ENCODE measurements at places on chromosomes 16 and 17.

- DNase-seq: peak; percentile 12
These were observed 18.6 kb upstream of the CLTC start for GRCh38 chr17:59601130-59601529.

DNA sequence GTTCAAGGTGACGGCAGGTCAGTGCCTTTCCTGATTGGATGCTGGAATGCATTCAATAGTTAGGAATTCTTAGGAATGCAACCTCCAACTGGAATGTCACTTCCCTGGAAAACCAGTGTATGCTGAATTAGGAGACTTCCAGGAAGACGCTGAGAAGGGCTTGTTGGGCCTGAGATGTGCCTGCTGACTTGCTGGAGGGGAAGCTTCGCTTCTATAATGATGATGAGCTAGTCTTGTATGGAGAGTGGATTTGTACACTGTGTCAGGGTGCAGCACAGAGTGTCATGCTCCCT is 45.6 kb downstream of the SMPD3 start:
- no peak for DNase-seq

- no peak for DNase-seq
These were observed 4.4 kb upstream of the CSNK1D start for GRCh38 chr17:82277851-82278250.

GRCh38 chr16:66568355-66568754 is 2.1 kb downstream of the CMTM1 start:
- no peak for DNase-seq

DNA sequence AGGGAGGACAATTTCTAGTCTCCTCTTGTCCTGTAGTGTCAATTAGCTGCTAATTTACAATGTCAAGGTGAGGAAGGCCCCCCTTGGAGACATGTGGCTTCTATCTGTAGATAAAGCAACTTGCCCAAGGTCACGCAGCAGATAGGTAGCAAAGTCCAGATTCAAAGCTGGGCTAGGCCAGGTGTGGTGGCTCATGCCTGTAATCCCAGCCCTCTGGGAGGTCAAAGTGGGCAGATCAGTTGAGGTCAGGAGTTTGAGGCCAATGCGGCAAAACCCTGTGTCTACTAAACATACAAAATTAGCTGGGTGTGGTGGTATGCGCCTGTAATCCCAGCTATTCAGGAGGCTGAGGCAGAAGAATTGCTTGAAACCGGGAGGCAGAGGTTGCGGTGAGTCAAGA is 11.1 kb downstream of the TRPV3 start:
- no peak for DNase-seq

DNA sequence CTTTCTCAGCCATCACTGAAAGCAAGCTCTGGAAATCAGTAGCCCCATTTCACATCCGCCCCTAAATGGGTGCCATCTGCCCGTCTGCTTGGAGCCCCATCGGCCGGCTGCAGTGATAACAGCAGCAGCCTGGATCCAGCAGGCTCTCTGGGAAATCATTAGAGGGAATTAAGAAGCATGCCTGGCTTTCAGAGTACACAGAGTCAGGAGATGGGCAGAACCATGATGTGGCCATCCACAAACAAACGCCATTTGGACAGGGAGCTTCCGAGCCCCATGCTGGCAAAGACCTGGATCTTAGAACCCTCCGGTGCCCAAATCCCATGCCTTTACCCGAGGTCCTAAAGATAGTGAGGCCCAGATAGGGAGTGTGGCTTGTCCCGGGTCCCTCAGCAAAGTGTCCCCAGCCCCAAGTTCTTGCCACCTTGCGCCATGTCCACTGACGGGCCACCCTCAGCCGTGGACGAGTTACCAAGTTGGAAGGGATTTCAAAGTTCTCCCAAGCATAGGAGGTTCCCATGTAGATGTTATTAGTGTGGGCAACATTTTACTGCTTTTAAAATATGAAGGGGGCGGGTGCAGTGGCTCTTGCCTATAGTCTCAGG is 1.0 kb upstream of the LITAF start:
- no peak for DNase-seq

DNA sequence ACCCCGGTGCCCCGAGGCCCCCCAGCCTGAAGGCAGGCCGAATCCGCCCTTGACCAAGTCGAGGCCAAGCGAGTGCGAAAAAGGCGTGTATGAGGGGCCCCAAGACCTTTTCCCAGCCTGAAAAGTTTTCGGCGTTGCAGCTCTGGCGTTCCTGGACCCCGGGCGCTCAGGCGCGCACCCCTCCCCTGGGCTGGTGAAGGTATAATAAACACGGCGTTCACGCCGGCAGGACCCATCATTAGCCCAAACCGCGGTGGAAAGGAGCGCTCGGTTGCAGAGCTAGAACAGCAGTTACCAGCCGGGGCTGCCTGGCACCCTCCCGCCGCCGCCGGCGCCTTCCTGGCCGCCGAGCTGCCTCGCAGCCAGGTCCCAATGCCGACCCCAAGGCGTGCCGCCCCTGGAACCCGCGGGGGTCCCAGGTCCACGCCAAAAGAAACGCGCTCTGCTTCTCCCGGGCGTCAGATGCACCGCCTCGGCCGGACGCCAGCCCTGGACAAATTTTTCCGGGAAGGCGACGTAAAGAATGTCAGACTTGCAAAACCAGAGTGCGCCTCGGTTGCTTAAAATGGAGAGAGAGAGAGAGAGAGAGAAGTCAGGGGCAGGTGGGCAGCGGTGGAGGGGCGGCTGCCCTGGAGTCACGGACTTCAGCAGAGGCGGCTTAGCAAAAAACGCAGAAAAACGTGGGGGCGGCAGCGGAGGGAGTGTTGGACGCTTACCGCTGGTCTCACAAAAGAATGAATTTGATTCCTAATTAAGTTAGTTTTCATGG is 11.5 kb upstream of the FOXF1 start:
- DNase-seq: no peak

DNA sequence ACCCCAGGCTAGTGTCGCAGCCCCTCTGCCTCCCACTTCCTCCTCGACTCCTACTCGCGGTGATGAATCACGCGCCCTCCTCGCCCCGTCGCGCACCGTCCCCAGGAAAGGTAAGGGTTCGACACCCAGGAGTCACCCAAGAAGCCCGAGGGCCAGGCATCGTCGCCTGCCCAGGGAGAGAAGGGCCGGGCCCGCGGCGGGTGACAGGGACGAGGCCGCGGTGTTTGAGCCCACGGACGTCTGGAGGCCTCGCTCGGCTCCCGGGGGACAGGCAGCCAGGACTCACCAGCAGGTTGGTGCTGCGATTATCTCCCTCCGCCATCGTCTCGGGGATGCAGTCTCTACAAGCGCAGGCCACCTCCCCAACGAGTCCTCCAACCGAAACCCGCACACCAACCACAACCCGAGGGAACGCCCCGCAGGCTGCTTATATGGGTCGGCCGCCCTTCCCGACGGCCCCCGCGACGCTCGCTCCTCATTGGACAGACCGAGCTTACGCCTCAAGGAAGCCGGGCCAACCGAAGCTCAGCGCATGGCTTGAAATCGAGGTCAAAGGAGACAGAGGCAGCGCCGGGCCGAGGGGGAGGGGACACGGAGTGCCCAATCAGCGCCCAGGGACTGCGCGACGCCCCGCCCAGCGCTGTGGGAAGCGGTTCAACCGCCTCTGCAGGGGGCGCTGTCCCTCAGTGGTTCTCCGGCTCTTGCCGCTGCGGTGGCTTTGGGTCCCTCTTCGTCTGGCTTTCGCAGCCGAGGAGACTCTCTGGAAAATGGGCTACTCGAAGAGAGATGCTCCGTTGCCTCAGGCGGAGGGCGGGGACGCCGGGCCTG is at the start of gene ARL6IP1:
ARL6IP1 (minus strand) TSS at position 405 of the 828 bp plus-strand sequence; CDS start at position 322, 83 bp downstream.
- DNase-seq: peak; percentile 99

- no peak for DNase-seq
These were observed 138.2 kb upstream of the COX10 start for GRCh38 chr17:13931111-13931526.

DNA sequence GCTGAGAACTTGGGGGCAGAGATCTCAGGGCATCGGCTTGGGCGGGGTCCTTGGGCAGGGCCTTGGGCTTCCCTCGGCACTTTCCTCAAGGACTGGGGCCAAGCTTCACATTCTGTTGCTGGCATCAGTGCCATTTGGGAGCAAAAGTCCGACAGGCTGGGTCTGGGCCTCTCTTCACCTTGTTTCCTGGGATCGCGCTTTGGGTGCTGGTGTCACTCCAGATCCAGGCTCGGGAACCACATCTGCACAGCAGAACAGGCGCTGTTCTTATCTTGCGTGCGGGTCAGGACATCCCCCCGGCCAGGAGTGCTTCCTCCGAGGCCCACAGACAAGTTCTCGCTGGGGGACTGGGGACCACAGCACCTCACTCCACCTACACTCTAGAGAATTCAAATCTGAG is 31.1 kb upstream of the CDH15 start:
- no peak for DNase-seq

GRCh38 chr17:9862220-9862619 is 36.5 kb downstream of the GLP2R start:
- DNase-seq: no peak

DNA sequence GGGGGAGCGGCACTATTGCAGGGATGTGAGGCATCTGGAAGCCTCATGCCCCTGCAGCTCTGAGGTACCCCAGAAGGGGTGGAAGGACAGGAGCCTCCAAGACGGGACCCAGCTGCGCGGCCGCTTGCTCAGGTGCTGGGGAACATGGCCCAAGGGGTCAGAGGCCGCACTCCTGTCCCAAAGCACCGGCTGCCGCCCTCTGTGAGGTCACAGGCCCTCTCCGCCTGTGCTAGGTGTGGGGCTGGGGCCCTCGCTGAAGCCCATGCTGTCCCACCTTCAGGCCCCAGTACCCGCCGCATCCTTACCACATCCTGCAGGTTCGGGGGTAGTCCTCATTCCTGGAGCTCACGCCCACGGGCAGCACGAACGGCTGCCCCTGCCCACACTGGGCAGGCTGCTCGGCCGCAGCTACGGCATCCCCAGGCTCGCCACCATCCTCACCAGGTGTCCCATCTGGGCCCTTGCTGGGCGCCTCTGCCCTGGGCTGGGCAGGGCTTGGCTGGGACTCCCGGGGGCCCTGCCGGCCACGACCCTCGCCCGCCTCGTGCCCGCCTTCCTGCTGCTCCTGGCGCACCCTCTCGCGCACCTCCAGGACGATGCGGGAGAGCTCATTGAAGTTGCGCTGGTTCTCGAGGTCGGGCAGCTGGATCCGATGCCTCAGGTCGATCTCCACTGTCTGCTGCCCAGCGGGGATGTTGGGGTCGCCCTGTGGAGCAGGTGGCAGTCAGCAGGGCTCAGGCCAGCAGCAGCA is 16.6 kb upstream of the C16orf95 start:
- no peak for DNase-seq

GRCh38 chr17:63405741-63406261 is 40.3 kb downstream of the CYB561 start:
- DNase-seq: no peak

GRCh38 chr16:22815863-22816262 is 1.9 kb downstream of the HS3ST2 start:
- no peak for DNase-seq

DNA sequence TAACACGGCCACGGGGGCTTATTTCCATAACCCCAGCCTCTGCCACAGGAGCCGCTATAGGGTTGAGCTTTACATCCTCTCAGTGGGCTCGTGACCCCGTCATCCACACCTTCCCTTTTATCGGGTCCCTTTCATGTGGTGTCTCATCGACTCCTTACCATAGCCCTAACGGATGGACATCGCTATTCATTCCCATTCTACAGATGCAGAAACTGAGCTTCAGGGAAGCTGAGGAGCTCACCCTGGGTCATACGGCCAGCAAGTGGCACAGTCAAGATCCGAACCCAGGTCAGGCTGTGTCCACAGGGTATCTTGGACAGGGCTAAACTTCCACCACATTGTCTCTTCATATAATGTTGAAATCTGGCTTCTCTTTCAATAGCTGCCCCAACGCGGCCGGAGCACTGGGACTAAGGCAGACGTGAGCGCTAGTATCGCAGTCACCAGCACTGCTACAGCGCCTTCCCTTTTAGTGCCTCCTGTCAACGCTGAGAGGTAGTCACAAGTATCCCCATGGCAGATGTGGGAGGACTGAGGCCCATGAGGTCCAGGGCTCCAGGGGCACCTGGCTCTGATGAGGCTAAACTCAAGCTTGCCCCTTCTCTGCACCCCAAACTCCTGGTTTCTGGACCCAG is 50.8 kb downstream of the SOCS1 start:
- no peak for DNase-seq

- no peak for DNase-seq
These were observed 294.5 kb downstream of the FOXL1 start for GRCh38 chr16:86872833-86873232.

GRCh38 chr16:29158785-29159184 is 173.9 kb downstream of the LAT start:
- DNase-seq: no peak

- no peak for DNase-seq
These were observed 299.2 kb downstream of the TOX3 start for GRCh38 chr16:52247737-52248136.

DNA sequence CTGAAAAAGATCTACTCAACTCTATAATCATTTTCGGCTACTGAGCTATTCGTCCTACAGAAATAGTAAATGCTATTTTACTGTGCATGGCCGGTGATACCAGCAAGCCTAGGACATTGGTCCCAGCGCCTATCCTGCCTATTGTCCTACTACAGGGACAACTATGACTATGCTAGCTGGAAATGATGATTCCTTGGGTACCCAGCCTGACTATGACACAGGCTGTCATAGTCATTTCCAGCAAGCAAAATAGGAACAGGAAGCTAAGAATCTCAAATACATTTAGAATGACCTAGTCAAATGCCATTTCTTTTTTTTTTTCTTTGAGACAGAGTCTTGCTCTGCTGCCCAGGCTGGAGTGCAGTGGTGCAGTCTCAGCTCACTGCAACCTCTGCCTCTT is 33.7 kb upstream of the HSBP1 start:
- no peak for DNase-seq

- no peak for DNase-seq
These were observed 719.7 kb upstream of the CDH8 start for GRCh38 chr16:62755938-62756337.

- no peak for DNase-seq
These were observed 446.0 kb upstream of the GOT2 start for GRCh38 chr16:59180083-59180476.

DNA sequence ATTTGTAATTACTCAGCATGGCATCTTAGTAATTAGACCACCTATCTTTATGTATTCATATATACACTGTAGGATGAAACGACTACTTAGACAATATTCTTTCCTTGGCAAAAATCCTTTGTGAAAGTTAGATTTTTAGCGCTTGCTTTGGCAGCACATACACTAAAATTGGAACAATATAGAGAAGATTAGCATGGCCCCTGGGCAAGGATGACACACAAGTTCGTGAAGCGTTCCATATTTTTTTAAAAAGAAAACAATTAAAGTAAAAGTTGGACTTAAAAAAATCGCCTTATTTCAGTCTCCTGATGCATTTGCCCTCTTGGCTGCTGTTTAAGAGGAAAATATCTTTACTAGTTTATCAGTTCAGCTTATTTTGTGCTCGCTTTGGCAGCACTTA is 10.5 kb downstream of the IGSF6 start:
- DNase-seq: no peak

DNA sequence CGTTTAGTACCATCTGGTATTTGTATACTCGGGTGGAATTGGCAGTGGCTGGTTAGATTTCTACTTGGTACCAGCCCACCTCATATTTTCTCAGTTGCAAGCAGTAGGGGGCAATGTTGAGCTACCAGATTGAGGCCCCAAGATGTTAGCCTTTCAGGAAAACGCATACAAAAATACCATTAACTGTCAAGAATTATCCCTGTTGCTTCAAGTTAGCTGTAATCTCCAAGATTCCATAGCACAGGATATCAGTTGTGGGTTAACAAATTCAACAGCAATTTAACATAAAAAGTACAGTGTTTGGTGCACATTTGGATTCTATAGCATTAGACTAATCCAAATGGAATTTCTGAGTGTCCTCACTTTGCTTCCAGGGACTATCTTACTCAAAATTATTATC is 188.2 kb downstream of the FTO start:
- DNase-seq: peak; percentile 44
